Heart right ventricle (tissue), 16 donors: ENCODE measurements at places on chromosomes 5 and 9.

DNA sequence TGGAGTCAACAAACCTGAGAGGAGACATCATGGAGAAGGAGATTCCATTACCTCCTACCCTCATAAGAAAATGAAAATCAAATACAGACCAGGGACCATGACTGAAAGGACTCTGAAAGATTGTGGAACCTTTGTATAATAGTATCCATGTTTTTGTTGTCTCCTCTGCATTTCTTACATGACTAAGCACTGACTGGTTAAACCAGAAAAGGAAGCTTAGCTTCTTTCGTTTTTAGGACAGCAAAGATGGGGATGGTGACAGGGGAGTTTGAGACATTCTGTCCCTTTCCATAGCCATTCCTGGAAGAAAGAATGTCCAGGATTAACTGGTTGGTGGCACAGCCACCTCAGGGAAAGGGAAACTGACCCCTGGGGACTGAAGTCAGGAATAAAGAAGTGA lies 22.2 kb downstream of the ITGA1 start:
- DNase-seq = no peak

DNA sequence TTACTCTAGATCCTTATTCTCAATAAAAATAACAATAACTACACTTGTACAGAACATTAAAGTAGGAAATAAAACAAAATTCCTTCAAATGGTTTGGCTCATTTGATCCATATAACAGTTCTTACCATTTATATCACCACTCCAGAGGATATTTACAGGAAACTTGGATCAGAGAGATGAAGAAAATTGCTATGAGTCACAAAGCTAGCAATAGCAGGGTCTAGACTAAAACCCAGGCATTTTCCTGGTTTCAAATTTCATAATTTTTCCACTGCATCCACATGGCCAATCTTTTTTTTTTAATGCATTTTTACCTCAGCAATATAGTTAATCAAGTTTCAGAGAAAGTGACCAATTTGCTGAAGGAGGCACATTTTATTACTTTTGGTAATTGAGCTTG lies 299.2 kb downstream of the ELAVL2 start:
- no peak for DNase-seq

GRCh38 chr5:3659907-3660306 lies 64.3 kb downstream of the IRX1 start:
- no peak for DNase-seq

- DNase-seq = peak; percentile 60
Observed at GRCh38 chr5:43041110-43041668, 1.1 kb upstream of the ANXA2R start.

GRCh38 chr5:14082973-14083372 lies 60.2 kb upstream of the TRIO start:
- no peak for DNase-seq

- DNase-seq = no peak
Observed at GRCh38 chr9:81394881-81395675, 294.3 kb downstream of the TLE1 start.

DNA sequence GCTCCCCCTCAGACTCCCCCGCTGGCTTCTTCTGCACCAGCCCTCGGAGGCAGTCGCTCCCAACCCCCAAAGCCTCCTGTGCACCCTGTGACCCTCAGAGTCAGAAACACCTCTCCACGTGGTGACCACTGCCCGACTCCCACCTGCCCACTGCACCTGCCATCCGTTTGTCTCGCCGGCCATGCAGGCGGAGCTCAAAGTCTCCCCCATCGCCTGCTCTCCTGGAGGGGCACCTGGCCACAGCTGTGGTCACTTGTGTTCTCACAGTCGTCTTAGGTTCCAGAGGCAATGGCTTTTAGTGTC lies 38.2 kb downstream of the MRPL36 start:
- no peak for DNase-seq

DNA sequence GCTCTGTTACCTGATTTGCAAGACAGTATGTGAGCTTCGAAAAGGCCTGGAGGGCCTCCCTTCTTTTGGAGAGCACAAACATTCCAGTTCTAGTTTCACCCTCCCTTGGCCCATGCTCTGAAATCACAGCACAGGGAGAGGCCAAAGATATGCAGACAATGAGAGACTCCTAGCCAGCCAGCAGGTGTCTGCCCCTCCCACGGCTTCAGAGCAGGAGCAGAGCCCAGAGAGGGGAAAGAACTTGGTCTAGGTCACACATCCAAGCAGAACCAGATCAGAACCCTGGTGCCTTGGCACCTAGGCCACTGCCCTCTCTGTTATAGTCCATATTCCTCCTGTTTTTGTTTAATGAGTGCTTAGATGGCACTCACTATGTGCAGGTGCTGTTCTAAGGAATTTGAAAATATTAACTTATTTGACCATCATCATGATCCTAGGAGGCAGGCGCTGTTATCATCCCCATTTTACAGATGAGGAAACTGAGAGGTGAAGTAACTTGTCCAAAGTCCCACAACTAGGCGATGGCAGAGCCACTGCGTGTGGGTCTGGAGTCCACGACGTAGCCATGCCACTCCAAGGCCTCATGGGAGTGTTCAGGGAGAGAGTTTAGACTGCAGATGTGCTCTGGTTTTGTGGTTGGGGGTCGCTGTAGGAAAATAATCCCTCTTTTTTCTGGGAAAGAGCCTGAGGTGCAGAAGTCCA lies 27.2 kb downstream of the TMOD1 start:
- DNase-seq = no peak

DNA sequence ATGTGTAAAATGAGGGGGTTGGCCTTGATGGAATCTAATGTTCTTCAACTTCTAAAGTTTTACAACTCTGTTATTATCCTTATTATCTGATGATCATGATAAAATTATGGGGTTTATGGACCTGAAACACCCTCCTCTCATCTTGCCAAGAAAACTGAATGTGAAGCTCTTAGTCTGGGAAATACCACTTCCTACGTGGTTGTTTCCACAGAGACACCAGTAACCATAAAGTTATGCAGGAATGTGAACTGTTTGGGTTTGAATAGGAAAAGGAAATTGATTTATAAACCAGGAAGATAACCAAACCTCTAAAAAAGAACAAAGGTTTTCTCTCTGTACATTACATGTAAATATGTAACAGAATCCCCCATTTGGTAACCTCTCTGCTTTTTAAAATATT lies 28.3 kb upstream of the RAI14 start:
- no peak for DNase-seq

DNA sequence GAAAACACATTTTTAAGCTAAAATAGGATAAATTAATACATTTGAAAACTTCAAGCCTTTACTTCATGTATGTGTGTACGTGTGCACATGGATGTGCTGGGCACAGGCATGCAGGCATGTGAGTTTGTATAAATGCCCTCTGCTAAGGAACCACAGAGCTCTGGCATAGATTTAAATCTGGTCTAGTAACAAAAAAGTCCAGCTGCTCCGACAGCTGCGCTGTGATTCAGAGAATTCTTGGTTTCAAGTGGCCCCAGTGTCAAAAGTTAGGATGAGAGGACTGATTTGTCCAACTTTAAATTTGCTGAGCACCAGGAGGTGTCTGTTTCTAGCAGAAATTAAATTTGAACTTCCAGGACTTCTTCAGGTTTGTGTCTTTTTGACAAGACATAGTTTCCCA lies 203.7 kb upstream of the TUT7 start:
- no peak for DNase-seq

DNA sequence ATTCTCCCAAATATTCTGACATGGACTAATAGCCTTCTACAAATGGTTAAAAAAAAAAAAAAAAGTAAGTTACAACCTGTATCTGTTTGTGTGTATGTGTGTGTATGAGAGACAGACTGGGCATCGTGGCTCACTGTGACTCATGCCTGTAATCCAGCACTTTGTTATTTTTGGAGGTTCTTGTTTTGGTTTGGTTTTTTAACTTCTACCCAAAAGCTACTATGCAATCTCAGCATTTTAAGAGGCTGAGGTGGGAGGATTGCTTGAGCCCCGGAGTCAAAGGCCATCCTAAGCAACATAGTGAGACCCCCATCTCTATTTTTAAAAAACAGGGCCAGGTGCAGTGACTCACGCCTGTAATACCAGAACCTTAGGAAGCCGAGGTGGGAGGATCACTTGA lies 17.6 kb upstream of the HAVCR1 start:
- no peak for DNase-seq

DNA sequence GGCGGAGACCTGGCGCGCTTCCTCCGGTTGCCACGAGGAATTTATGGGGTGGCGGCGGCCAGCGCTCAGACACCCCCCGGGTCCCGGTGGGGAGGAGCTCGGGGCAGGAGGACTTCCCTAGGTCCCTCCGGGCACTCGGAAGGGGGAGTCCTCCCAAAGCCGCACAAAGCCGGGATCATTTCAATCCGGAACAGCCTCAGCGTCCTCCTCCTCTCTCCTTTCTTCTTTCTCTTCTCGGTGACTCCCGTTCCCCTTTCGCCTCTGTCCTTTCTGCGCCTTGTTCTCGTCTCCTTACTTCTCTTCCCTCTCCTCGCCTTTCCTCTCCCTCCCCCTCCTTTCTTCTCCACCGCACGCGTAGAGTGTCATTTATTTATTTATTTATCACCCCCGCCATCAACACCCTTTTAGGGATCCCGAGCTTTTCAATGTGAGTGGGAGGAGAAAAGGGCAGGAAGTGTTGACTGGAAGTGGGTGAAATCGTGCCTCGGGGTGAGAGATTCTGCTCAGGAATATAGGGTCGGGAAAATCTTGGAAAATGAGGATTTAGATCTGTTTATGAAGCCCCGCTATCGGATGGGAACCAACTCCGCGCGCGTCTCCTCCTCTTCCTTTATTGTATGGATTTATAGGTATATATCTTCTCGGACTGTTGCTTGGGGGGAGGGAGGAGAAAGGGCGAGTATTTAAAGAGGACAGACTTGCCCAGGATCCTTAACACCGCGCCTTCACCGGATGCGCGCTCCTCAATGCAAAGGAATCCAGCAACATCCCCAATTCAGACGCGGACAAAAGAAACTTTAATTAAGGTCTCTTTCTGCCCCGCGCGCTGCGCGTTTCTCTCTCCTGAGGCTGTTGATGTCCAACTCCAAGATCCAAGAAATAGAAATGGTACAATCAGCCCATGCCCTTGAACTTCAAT lies 2.0 kb upstream of the ZNF462 start:
- peak; percentile 32 for DNase-seq

GRCh38 chr9:80285326-80285725 lies 713.6 kb downstream of the TLE4 start:
- DNase-seq = no peak
